ENCODE measurements at places on chromosomes 16 and 17.

DNA sequence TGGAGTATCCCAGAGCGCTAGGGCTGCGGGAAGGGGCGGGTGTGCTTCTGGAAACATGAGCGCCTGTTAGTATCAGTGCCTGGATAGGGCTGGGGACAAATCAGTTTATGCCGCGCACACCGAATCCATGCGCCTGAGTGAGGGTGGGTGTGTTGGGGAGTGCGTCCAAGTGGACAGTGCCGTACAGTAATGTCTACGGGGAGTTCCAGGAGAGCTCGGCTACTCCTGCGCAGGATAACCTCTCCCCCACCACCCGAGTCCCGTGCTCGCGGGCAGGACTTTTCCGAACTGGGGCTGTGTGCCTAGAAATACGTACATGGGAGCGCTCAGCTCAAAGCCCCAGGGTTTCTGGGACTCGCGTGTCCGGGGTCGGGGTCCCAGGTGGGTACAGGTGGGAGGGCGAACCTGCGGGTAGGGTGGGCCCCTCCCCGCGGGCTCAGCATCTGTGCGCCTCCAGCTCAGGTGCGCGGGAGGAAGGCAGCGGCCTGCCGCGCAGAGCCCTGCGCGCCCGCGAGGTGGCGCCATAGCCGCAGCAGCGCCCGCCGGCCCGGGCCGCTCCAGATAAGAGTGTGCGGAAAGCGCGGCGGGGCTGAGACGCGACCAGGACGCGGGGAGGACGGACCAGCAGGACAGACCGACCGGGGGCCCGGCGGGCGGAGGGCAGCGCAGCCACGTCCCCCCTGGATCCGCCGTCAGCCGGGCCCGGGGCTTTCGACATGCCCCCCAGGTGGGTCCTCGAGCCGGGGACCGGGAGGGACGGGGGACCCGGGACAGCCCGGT lies at the start of gene HIC1:
Gene HIC1, plus strand, starts transcription at position 592 of the 780 bp plus-strand sequence. CDS start 1,588 bp downstream, outside the sequence.
- peak; percentile 93 for DNase-seq

GRCh38 chr16:85888405-85889331 lies 10.3 kb upstream of the IRF8 start:
- no peak for DNase-seq

DNA sequence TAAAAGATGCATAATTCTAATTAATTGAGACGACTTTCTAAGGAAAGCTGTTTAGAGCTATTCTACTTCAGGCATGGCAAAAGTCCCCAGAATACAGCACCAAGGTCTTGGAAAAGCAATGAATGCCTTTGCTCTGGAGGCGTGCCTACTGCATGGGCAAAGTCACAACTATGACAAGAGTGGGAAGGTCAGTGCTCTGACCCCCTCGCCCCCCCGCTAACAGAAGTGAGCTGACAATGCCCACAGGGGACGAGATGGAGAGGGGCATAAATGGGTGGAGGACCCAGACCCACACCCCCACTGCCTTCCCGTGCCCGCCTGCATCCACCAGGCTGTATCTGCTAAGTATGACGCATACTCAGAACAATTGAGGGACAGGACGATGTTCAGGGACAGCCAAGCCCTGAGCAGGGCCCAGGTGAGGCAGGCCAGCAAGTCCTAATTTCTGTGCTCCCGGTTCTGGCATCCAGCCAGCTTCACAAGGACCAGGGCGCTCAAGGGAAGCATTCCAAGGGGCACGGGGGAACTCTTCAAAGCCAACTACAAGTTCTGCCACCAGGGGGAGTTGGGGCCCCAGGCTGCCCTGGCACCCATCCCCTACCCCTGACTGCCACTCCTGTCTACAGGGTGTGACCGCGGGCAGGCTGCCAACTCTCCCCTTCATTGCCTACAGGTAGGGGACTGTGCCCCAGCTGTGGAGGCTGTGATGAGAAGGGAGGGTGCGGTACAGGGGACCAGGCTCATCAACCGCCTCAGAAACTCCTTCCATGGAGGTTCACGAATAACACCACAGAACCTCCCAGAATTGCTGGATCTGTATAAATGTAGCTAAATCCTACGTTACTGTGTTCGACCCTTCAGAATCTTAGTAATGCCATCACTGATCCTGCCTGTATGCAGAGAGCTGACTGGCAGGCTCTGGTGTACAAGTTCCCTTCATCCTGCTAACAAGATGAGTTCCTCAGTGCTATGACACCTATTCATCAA lies 20.8 kb downstream of the NPRL3 start:
- DNase-seq: peak; percentile 87

DNA sequence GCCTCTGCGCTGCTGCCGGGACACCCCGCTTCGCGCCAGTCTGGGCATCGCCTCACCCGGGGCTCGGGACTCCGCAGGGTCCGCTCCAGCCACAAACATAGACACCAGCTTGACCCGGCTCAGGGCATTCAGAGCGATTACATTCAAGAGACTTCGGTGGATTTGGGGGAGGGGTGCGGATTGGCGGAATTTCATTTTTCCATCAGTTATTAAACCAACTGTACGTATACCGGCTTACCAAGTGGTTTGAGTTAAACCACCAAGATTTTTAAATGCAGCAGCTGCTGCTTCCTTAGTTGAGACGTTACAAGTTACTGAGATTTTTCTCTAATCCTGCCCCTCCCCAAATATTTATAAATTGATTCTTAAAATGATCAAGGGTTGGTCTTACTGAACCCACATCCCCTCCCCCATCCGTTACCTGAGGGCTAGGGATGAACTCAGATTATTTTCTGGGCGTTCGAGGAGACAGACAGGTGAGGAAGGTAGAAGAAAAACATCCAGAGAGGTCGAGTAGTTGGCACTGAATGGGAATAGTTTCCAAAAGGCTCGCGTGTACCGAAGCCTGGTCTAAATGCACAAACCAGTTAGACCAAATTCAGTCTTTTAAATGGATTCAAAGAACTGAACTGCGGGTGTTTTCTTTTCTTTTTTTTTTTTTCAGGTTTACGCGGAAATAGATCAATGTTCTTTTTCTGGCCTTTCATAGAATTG lies 1.5 kb downstream of the CRHR1 start:
- no peak for DNase-seq

GRCh38 chr16:5430598-5430997 lies 333.0 kb upstream of the EEF2KMT start:
- DNase-seq: no peak

DNA sequence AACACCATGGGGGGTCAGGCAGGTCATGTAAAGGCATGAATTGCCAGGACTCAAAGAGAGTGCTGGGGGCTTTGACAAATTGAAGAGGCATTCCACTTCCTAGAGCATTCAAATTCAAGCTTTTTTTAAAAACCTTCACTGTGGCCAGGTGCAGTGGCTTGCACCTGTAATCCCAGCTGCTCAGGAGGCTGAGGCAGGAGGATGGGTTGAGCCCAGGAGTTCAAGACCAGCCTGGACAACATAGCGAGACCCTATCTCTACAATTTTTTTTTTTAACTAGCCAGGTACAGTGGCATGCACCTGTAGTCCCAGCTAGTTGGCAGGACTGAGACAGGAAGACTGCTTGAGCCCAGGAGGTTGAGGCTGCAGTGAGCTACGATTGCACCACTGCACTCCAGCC lies 17.2 kb downstream of the ABCC12 start:
- DNase-seq: no peak

DNA sequence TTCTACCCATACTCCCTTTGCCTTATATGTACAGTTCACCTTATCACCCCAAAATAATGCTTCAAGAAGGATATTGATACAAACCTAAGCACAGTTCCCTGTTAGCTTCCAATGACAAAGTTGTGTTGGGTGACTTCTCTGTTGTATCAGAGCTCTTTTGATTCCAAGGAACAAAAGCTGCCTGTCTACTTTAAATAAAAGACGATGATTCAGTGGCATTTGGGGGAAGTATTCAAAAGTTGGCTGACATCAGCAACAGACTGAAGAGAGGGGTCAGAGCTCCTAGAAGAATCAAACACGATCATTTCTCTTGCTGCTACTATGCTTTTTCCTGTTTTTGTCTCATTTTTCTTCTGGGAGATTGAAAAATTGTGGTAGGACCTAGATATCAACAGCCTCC lies 69.4 kb upstream of the CA10 start:
- no peak for DNase-seq

DNA sequence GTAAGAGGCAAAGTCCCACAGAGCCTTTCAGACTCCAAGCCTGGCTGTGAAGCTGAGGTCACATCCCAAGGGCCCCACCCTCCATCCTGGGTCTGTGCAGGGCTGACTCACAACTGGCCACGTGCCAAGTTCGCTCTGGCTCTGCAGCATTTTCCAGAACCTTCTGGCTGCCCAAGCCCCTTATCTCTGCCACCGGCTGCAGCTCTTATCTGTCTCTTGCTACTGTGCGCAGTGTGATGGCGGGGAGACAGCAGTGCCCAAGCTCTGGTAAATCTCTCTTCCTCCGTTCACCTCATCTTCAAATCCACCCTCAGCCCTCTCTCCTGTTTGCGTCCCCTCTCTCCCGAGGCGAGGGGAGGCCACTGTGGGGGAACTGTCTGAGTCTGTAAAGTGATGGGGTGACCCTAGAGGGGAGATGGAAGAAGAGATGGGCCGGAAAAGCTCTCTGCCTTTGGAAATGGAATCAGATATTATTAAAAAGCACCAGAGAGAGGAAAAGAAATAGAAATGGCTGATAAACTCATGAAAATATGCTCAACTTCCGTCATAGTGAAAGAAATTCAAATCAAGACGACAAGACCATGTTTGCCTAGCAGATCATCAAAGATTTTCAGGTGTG lies 162.7 kb upstream of the CDC42EP4 start:
- peak; percentile 98 for DNase-seq

DNA sequence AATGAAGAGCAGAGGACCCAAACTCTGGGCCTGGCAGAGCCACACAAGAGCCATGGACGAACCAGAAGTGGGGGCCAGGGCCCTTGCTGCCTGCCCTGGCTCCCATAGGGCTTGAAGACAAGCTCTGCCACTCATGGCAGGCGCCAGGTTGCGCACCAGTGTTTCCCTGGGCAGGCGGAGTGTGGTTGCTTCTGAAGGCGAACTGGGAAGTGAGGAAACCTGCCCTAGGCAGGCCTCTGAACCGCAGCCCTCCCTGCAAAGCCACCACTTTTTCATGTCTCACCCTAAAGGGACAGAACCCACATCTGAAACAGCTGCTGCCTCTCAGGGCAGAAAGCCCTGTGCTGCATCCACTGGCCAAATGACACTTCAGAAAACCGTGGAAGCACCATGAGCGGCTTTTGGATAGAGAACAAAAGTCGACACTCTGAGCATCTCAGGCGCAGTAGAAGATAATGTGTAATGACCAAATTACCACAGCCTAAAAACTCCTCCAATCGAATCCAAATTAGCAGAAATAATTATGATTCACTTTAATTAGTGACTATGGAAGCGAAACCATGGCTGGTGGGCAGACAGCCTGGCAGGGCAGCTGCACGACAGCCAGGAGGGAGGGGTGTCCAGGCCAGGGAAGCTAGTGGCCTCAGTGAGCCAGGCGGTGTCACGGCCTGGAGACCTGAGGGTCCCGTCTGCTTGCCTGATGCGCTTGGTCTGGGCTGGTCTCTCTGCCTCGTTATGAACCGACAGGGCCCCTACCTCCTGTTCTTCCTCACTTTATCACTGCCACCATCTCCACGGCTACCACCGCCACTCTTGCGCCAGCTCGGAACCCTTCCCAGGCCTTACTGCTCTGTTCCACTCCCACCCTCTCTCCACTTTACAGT lies 59.1 kb downstream of the PRMT7 start:
- DNase-seq: no peak
